ENCODE measurements at places on chromosomes 16 and 17.
A peak's percentile ranks its signal among the peaks of the same experiment; 100 is the strongest.

- no peak for DNase-seq
Observed at GRCh38 chr16:12158428-12158827, 181.9 kb downstream of the SNX29 start.

DNA sequence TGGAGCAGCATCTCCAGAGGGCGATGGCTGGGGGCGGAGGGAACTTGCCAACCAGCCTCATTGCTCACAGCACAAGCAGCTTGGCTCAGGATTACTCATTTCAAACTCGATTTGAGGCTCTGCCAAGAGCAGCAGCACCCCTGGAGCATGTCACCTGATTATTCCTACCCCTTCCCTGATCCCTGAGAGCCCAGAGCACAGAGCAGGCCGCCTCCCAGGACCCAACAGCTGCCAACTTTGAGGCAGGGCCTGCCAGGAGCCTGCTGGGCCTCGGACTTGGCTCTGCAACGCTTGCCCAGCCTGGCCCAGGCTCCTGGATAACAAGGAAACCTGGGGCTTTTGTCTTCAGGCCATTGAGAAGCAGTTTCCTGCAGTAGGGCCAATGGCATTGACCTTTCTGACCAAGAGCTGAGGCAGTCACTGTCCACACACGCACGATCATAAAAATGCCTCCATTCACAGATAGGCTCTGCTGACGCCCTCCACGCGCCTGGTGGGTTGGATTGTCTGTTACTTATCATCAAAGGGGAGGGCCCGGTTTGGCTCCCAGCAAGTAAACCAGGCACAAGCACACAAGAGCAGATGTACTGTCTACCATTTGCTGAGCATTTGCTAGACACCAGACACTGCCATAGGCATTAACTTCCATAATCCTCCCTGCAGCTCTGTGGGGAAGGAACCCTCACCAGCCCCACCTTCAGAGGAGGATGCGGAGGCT is 406.6 kb upstream of the EEF2KMT start:
- DNase-seq: no peak

GRCh38 chr17:79671085-79671694 is 59.6 kb upstream of the ENPP7 start:
- DNase-seq: no peak

GRCh38 chr16:50739031-50739430 is 2.9 kb upstream of the CYLD start:
- DNase-seq: no peak

- DNase-seq: no peak
Observed at GRCh38 chr16:23859713-23860269, 24.0 kb downstream of the PRKCB start.

DNA sequence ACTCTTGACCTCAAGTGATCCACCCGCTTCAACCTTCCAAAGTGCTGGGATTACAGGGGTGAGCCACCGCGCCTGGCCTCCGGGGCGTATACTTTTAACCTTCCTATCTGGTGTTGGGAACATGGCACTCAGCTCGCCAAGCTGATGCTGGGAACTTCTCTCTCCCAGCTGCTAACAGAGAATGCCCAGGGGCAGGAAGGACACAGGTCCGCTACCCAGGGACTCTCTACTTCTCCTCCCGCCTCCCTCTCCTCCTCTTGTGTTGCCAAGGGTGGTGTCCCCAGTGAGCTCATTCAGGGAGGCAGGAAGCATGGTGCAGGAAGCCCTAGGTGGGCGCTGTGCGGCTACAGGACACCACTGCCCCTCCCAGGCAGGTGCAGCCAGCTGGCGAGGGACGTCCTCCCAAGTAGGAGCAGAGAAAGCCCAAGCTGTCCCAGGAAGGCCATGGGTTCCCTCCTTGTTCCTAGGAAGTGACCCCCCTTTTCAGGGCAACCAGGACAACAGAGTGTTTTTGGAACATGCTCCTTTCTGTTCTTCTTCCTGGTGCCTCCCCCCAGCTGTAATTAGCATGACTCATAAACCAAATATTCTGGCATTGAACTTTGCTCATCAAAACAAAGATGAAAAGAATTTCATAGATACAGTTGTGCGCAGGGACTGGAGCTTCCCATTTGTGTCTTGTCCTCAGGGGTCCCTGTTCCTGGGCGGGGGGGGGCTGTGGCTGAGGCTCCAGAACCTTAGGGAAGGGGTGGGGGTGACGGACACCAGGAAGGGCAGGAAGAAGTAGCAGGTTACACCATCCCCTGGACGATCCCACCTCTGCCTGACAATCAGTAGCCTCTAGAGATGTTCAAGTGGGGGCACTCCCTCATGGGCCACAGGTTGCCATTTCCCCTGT is 2.7 kb downstream of the C1QTNF1 start:
- peak; percentile 68 for DNase-seq
